ENCODE measurements at places on chromosomes 4 and X.

DNA sequence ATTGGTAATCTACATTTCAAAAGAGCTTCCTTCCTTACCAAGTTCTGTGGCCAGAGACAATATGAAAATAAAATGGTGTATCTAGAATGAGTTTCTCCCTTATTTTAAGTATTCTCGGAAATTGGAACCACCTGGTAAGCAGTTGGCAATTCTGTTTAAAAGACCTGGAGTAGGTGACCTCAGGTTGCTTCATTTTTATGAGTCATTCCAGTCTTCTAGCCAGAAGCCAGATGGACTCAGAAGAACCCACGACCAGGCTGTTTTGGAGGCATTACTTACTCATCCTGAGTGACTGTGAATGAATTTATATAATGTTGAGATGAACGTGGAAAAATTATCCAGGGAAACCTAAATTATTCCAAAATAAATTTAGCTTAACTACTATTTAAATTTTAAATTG is 9.1 kb downstream of the BMPR1B start:
- DNase-seq, result no peak

- no peak for DNase-seq
Measured at GRCh38 chr4:47010912-47011446, 17.6 kb upstream of the GABRA4 start.

- no peak for DNase-seq
Measured at GRCh38 chr4:84063619-84064018, 435.5 kb downstream of the NKX6-1 start.

GRCh38 chr4:143085659-143086058 is 99.1 kb upstream of the USP38 start:
- no peak for DNase-seq

DNA sequence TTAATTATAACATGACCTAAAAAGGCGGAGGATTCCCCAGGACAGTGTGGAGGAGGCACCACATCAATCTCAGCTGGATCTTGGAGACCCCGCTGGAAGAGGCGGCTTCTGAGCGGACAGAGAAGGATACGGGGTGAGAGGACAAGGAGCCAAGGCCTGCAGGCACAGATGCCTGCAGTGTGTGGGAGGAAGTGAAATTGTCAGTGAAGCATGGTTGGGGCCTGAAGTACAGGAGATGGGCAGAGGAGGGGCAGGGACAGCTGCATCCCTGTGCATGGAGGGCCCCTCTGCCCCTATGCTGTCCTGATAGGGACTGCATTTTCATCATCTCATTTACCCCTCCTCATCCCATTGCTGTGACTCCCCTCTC is 1.7 kb upstream of the SLC2A9 start:
- DNase-seq, result no peak

GRCh38 chr4:137541876-137542646 is 9.8 kb upstream of the PCDH18 start:
- DNase-seq, result no peak

- no peak for DNase-seq
Measured at GRCh38 chr4:3290476-3290875, 2.3 kb upstream of the RGS12 start.

Data from activated CD4-positive, alpha-beta T cell treated with anti-CD3 and anti-CD28 coated beads, Interleukin-2, amount 50 U/mL, for 24 hours (primary cell).